Ascending aorta (tissue), 2 donors: ENCODE measurements at places on chromosomes 12 and 14.

GRCh38 chr12:104929977-104930376 lies 28.1 kb downstream of the SLC41A2 start:
- DNase-seq: no peak

DNA sequence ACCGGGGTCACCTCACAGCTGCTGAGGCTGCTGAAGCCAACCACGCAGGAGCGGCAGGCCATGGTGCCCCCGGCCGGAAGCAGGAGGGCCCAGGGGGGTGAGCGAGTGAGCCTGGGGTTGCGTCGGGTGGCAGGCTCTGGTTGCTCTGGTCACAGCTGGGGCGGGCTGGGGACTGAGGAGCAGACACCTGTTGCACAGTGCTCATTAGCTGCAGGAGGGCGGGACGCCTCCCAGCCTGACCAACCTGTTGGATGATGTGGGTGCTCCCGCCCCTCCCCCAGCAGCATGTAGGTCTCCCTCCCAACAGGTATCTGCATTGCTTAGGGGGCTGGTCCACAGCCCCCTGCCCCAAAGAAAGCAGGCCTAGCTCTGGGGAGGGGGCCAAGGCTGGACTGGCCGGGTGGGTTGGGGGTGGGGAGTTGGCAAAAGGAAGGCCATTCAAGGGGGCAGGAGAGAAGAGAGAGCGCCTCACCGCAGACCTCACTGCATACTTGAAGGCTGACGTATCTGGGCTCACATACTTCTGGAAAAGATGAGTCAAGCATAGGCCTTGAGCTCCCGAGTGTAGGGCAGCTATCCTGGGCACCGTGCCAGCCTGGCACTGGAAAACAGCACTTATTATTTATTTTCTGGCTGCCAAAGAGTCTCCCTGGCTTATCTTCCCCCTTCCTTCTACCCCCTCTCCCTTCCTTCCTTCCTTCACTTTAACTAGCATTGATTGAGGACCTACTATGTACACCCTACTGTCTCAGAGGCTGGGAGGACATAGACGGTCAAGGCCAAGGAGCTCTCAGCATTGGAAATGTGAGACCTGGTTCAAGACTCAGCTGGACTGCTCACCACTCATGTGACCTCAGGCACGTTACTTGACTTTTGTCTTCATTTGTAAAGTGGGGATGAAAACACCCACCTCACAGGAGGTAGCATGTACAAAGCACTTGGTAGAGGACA lies at the start of gene KRT80:
Gene KRT80, minus strand, starts transcription at position 174 of the 951 bp plus-strand sequence. Its CDS starts 112 bp downstream, at position 62.
- DNase-seq: peak; percentile 97

DNA sequence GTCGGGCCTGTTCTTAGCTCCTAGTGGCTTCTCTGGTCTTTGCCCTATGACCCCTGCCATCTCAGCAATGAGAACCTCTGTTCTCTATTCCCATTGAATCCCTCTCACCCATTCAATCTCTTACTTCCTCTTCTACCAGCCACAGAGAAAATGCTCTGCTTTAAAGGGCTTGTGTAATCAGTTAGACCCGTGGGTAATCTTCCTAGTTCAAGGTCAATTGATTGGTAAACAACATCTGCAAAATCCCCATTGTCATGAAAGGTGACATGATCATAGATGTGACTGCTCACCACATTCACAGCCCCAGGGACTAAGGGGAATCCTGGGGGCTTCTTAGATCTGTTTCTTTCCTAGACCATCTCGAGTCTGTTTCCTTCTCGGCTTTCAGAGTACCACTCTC lies 7.2 kb upstream of the CCDC197 start:
- no peak for DNase-seq

GRCh38 chr12:102765736-102766135 lies 151.3 kb downstream of the PAH start:
- no peak for DNase-seq

DNA sequence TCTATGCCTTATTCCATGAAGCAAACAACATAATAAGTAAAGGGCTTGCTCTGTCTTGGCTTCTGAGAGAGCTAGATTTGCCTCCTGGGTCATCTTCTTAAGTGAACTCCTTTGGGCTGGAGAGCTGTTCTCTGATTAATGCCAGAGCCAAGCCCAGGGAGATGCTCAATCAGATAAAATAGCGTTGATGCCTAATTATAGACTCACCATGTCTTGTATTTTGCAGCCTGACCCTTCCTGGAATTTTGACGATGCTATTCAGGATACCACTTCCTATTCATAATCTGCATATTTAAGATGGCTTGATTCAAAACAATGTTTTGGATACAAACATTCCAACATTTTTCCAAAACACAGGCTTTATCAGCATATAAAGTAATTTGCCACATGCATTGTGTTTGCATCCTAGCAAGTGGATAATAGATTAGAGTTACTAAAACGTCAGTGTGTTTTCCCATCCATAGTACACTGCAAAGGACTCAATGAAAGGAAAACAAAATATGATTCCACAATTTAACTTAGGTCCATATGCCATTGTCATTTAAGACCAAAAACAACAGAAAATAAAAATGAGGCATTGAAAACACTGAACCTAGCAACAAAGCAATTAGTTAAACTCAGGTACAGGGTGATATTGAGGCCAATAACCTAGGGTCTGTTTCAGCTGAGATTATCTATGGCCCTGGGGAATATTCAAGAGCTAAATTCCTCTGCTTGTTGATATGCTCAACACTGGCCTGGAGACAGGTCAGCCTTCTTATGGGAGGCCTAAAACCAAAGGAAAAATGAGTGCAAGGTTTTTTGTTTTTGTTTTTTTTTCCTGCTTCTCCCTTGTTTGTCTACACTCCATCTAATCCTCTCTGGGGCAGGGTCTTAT lies 184.2 kb upstream of the FOXN3 start:
- no peak for DNase-seq

DNA sequence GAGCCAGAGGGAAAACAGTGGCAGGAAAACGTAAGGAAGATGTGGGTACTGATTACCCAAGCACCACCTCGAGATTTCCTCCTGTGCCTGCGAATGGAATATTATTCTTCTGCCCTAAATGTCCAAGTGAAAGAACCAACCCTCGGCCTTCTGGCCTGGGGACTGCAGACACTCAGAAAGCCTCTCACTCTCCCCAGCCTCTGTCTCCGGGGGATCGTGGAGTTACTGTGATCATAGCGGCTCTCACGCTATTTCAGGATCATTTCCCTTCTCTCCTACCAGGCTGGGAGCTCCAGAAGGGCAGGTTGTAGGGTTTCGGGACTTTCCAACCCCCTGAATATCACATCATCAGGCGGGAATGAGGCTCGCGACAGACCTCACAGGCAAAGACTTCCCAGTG lies 68.9 kb downstream of the KDM2B start:
- DNase-seq: no peak

DNA sequence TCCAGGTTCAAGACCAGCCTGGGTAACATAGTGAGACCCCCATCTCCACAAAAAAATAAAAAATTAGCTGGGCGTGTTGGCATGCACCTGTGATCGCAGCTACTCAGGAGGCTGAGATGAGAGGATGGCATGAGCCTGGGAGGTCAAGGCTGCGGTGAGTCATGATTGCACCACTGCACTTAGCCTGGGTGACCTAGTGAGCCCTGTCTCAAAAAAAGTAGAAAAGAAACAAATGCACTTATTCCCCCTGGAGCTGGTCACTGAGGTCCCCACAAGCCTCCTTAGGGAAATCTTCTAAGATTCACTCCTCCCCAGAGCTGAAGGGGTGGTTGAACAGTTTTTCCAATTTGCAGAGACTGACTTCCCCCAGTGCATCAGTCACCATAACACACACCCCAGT lies 1.6 kb downstream of the CD9 start:
- no peak for DNase-seq
